SK-N-DZ (cell line): ENCODE measurements at places on chromosomes 2 and 18.

DNA sequence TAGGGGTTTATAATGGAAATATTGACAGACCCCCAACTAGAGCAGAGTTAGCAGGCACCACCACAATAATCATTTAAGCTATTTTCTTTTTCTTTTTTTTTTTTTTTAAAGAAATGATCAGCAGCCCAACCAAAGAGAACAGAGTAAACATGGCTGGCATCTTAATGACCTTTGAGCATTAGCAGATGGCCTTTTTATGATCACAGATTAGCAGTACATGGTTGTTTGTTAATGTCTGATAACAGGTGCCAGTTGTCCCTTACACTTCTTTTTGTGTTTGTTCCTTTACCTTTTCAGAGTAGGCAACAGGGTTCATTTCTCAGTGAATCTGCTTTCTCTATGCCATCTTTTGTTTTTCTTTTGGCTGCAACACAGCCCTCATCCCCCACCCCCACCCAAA lies 747.0 kb downstream of the BCL11A start:
- peak; percentile 76 for DNase-seq

DNA sequence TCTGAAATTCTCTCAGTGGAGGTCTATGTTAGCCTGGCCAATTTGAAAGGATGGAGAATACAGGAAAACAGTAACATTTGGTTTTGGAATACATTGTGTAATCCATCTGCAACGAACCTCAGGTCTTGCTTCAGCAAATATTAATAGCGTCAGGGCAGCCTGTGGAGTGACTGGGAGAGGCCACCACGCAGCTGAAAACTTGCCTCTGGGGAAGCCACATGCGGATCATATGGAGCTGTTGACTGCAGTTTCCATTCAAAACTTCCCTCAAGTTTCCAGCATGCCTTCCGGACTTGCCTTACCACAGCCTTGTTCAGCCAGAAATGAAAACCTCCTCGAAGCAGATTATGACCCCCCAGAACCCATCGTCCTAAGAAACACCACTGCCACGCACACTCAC lies 25.7 kb downstream of the BCL11A start:
- no peak for DNase-seq

- no peak for DNase-seq
Observed at GRCh38 chr2:98903767-98904485, 32.1 kb downstream of the CRACDL start.

DNA sequence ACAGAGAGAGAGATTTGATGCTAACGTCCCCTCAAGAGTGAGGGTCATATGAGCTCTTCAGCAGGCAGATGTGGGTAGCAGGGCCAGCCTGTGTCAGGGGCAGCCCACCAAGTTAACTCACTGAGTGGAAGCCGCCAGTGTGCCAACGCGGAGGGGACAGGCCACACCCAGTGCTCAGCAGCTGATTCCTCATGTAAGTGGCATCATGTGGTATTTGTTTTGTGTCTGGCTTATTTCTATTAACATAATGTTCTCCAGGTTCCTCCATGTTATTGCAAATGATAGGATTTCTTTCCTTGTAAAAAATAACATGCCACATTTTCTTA lies 4.0 kb downstream of the IMP4 start:
- no peak for DNase-seq

GRCh38 chr2:61702088-61702467 lies 151.8 kb downstream of the FAM161A start:
- DNase-seq = no peak
